ENCODE measurements at places on chromosomes 11 and 22.
A peak's percentile ranks its signal among the peaks of the same experiment; 100 is the strongest.

DNA sequence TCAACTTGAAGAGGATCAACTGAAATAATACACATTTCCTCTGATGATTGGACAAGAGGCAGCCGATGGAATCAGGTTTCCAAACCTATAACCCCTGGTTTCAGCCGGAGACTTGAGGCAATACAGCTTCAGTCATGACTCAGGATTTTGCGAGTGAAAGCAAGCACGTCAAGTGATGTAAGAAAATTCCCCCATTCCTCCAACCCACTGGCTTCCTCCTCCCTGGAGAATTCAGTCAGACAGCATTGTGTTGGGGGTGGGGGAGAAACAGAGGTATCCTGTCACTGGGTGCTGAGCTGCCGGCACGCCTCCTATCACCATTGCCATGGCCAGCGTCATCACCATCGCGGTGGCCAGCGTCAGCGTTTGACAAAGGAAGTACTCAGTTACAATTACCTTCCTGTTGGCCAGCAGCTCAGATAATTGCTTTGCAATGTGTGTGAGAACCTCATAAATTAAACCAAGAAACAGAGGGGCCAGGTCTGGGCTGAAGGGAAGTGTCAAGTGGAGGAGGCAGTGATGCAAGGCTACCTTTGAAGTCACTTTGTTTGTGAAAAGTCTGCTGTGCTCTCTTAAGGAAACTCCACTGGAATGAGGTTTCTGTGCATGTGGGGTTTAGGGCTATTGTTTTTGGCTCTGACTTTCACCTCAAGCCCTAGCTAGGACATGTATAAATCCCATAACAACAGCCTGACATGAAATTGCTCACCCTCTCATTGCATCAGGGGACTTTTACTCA lies 50.2 kb downstream of the LIF start:
- peak; percentile 36 for DNase-seq

DNA sequence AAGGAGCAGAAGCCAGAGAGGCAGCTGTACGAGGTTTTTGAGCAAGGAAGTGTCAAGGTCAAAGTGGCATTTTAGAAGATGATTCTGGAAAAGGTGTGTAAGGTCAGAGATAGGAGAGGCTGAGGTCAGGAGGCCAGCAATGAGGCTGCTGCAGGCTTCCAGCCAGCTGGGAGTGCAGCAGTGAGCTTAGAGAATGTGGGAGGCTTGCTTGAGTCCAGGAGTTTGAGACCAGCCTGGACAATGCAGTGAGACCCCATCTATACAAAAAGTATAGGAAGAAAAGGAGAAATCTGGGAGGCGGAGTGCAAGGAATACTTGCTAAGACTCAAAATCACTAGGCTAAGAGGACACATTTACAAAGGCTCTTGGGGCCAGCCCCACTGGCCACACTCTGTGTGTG lies 96.5 kb downstream of the GRIK4 start:
- DNase-seq = no peak

DNA sequence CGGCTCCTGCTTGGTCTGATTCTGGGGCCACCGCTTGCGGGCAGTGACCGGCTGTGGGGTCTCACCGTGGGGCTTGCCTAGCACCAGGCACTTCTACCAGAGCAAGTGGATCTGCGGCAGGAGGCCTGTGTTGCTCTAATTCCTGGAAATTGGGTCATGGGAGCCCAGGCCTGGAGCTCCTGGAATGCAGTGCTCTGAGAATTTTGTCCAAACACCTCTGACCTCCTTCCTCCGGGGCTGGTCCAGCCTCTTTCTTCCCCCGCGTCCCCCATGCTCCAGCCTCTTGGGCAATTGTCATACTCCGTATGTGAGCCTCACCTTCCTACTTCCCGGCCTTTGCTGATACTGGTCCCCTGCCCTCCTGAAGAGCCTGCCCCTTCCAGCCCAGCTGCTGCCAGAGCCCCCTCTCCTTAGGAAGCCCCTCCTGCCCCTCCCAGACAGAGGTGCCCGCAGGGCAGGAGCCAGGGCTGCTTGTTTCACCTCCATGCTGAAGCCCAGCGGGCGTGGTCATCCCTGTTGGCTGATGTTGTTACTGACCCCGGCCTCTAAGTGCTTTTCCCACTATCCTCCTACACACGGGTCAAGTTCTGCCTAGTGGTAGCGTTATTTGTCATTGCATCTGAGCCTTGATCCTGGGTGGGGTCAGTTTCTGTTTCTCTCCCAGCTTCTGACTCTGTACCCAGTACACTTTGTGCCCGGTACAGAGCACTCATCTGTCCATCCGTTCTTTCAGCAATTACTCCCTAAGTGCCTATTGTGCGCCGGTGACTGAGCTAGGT lies 9.6 kb downstream of the MGAT3 start:
- DNase-seq = no peak

GRCh38 chr22:35332278-35332677 lies 32.6 kb downstream of the TOM1 start:
- no peak for DNase-seq

DNA sequence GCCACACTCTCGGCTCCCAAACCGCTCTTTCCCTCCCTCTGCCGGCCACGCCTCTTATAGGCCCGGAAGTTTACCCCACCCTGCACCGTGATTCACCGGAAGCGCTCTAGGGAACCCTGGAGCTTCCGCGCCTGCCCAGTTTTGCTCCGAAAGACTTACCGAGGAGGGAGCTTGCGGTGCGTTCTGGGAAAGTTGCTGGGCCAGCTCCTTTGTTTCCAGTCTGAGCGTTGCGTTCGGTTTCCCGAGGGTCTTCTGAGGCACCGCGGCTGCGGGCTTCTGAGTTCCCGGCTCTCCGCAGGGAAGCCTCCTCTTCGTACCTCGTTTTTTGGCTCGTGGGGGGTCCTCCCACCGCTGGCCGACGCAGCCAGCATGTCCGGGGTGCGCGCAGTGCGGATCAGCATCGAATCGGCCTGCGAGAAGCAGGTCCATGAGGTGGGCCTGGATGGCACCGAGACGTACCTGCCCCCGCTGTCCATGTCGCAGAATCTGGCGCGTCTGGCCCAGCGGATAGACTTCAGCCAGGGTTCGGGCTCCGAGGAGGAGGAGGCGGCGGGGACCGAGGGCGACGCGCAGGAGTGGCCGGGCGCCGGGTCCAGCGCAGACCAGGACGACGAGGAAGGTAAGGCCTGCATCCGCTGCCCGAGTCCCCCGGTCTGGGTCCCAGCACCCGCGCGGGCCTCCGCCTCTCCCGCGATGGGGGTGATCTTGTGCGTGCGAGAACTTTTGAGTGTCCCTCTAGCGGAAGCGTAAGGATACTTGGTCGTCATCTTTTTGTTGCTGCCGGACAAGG lies at the start of gene MED17:
MED17 (plus strand) TSS at position 138 of the 790 bp plus-strand sequence; CDS start at position 370, 232 bp downstream.
- DNase-seq = peak; percentile 81

GRCh38 chr22:24414523-24414922 lies 12.9 kb upstream of the ADORA2A start:
- no peak for DNase-seq

- no peak for DNase-seq
These were observed 1.3 kb upstream of the DGKZ start for GRCh38 chr11:46345881-46346484.

Measured in T-cell (primary cell).